ENCODE measurements at places on chromosomes 12 and 14. TPM values are rescaled to one million over a fixed set of nuclear protein-coding genes. Genes with fewer than 3 reads are reported as not detected.

Gene MYH6
- total RNA-seq = not detected

Gene KRT2
- not detected for total RNA-seq

GRCh38 chr12:112256780-112257179, 125.5 kb downstream of the HECTD4 start:
- no peak for DNase-seq

DNA sequence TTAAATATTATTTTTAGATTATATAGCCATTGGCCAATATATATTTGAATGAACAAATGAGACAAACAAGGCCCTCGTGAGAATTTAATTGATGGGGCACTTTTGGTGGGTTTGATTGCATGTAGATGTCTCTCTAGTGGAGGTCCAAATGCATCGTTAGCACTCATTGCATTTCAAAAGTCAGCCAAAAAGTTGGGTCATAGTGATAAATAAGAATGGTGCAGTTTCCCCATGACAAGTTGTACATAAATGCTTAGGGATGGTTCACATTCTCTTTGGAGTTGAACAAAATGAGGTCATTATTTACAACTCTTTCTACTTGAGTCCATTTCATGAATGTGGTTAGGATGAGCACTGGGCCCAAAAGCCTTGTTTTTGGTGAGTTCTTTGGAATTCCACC, 1.0 kb downstream of the BEST3 start:
- no peak for DNase-seq

Gene KLHL33
- 0.09 TPM for total RNA-seq

DNA sequence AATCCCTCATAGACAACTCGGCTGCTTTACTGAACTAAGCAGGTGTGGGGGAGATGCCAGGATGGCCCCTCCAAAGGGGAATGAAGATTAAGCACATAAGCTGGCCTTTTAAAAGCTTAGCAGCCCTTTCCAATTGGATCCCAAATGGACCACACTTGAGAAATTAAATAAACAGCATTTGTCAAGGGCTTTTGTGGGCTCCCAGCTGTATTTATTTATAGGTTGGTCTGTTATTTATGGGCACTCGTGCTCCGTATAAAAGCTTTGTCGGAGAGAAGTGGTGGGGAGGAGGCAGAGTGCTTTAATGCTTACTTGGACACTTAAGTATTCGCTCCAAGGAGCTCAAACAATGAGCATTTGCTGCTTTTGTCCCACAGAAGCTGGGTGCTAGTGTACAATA, 580.2 kb downstream of the MED13L start:
- no peak for DNase-seq

Data from endodermal cell (in vitro differentiated cells).